ENCODE measurements at places on chromosomes 7 and 10.

- DNase-seq = no peak
Measured at GRCh38 chr10:103491729-103492364, 1.7 kb upstream of the NEURL1 start.

DNA sequence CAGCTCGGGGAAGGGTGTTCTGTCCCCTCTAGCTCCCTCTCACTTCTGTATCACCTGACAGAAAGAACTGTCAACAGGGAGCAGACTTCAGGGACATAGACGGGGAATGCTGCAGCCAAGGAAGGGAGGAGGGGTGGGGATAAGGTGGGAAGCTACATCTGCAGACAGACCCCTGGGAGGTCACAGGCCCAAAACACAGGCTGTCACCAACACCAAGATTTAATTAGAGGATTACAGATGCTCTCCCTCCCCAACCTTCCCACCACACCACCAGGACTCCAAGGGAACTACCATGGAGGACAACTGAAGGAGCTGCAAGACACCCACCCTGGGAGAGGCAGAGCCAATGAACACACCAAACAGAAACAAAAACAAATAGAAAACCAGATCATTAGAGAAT, 425.2 kb upstream of the VSTM2A start:
- DNase-seq = no peak

GRCh38 chr10:77582710-77583115, 54.9 kb downstream of the KCNMA1 start:
- peak; percentile 91 for DNase-seq

- no peak for DNase-seq
Measured at GRCh38 chr10:68269562-68270290, 37.8 kb upstream of the ATOH7 start.

DNA sequence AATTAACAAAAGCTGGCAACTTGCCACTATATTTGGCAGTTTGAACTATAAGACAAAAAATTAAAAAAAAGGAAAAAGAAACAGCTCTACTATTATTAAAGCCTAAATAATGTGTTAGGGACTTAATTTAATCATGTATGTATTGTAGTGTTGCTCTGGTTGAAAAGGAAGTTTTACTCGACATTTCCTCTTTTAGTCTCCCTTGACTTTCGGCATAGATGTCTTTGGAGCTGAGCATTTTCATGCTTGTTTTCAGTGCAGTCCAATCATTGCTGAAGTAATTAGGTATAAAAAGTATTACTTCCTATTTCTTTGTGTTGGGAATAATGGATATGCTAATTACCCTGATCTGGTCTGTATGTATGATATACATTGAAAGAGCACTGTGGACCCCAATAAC, 216.8 kb upstream of the KLF6 start:
- no peak for DNase-seq

DNA sequence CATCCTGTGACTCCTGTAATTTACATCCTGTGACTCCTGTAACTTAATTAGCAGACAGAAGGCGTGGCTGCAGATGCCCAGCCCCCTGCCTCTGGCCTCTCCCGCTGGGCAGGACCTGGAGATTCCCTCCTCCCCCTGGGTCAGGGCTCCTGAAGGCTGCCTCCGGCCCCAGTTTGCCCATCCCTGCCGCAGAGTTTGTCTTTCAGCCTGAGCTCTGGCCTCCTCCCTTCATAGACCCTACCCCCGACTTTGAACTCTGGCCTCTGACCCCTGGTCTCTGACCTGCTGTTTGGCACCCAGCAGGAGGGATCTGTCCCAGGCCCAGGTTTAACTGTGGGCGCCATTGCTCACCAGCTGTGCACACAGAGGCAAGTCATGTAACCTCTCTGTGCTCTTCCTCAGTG, 45.6 kb downstream of the ELFN1 start:
- DNase-seq = no peak

- no peak for DNase-seq
Measured at GRCh38 chr7:88073626-88074025, 139.6 kb downstream of the ADAM22 start.

DNA sequence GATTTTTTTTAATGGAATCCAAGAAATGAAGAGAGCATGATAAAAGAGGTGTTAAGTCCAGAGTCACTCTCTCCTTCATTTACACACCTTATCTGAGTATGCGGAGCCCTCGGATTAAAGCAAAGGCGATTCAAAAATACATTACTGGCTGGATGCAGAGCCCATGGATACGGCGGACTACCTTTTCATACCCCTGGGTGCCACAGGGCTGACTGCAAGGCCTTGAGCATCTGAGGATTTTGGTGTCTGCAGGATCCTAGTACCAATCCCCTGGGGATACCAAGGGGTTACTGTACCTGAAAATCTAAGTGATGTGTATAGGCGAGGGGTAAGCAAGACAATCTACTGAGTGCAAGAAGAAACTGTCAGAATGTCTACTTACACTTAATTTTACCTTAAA, 20.5 kb downstream of the PIP4K2A start:
- no peak for DNase-seq

DNA sequence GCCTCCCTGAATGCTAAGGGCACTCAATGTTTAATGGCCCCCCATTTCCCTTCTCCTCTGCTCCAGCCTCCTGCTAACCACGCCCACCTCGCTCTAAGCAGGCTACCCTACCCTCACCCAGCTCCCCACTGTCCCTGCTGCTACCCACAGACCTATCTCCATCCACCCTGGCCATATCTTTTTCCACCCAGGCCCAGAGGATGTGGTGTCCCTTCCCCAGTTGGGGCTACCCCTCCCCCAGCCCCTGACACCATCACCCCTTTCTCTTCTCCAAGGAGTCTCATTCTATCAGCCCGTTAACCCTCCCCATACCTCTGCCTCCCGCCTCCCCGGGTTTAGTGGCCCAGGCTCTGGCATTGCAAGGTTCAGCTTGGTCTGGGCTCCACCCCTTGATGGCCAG, 28.9 kb upstream of the PPIF start:
- no peak for DNase-seq

- DNase-seq = no peak
Measured at GRCh38 chr10:129095680-129096064, 371.4 kb upstream of the MGMT start.

- no peak for DNase-seq
Measured at GRCh38 chr10:52348037-52348564, 34.0 kb downstream of the DKK1 start.

DNA sequence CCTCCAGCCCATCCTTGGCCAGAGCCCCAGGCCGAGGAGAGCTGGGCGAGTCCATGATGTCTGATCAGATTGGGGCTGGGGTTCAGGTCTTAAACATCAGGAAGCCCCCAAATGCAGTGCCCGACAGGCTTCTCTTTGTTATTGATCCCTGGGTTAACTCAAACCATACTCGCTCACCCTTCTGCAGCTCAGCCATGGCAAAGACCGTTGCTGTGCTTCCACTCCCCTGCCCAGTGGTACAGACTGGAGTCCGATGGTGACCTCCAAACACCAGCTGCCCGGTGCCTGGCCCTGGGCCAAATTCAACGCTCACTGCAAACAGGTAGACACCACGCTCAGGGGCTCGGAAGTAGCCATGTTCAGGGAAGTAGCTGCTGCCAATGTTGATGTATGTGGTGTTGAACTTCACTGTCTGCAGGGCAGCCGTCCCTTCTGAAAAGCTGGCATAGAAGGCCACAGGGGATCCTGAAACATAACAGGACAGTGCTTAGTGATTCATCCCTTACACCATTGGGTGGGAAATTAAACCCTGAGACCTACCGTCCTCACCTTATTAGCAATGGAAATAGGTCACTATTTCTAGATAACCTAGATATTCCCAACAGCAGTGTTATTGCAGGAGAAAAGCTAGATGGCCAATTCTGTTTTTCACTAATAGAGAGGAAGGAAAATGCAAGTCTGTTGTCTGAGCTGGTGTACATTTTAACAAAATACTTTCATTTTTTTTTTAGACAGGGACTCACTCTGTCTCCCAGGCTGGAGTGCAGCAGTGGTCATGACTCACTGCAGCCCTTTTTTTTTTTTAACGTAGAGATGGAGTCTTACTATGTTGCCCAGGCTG, 20.5 kb downstream of the MMRN2 start:
- DNase-seq = no peak

- peak; percentile 21 for DNase-seq
Measured at GRCh38 chr7:153370092-153370491, 610.5 kb downstream of the ACTR3B start.

DNA sequence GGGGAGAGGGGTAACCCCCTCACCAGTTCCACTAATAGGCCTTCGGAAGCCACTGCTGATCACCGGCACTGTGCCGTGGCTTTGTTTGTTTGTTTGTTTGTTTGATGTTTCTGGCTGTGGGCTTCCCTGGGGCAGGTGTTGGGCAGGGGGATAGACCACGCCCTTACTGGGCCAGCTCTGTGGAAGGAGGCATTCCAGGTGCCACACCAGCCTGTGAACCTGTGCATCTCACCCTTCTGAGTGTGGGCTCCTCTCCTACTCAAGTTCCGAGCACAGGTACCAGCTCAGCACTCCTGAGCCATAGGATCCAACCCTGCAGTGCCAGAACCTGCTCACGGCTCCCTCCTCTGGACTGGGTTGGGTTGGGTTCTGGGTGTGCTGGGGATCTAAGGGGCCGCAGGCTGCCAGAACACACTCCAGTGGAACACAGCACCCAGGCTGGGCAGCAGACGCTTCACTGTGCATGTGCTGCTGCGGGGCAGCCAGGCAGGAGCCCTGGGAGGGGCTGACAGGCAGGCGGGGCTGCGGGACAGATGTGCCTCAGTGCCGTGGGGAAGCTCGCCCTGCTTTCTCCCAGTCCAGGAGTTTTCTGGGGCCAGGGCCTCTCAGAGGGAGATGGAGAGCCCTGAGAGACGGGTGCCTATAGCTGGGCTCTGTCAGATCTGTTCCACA, 1053.9 kb downstream of the CNTNAP2 start:
- no peak for DNase-seq

GRCh38 chr10:14588084-14588937, 186.4 kb downstream of the FAM107B start:
- DNase-seq = no peak

GRCh38 chr10:95651346-95652060, 5.0 kb downstream of the ALDH18A1 start:
- DNase-seq = peak; percentile 16

DNA sequence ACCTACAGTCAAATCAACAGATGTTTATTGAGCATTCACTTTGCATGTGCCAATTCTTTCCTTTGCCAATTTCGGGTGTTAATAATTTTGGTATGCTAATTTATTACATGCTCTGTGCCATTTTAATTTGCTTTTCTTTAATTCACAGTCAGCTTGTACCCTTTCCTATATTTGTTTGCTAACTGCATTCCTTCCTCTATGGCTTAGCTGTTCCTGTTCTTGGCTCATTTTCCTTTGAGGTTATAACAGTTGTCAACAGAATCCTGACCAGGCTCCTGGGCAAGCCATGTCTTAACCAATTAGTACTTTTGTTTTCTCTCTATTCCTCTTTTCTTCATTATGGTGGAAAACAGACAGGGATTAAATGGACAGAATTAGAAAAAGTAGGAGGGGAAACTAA, 73.6 kb upstream of the RPA3 start:
- DNase-seq = no peak

- DNase-seq = no peak
Measured at GRCh38 chr7:87878208-87878735, 2.0 kb downstream of the DBF4 start.

DNA sequence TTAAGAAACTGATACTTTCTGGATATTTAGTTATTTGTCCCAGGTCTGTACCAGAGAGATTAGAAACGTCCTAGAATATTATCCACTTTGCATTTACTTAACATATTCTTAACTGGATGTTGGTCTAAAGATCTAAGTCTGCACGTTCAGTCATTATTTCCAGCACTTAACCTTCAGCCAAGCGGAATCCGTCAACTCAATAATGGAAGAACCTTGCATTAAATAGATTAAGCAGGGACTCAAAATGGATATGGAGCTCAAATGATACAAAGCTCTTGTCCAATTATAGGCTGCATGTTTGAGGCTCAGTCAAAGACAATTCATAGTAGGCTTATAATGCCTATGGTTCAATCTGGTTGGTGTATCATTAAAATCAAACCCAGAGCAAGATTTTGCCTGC, 162.9 kb downstream of the SEMA3D start:
- DNase-seq = no peak

- DNase-seq = no peak
Measured at GRCh38 chr10:94878649-94879048, 59.8 kb upstream of the CYP2C9 start.

DNA sequence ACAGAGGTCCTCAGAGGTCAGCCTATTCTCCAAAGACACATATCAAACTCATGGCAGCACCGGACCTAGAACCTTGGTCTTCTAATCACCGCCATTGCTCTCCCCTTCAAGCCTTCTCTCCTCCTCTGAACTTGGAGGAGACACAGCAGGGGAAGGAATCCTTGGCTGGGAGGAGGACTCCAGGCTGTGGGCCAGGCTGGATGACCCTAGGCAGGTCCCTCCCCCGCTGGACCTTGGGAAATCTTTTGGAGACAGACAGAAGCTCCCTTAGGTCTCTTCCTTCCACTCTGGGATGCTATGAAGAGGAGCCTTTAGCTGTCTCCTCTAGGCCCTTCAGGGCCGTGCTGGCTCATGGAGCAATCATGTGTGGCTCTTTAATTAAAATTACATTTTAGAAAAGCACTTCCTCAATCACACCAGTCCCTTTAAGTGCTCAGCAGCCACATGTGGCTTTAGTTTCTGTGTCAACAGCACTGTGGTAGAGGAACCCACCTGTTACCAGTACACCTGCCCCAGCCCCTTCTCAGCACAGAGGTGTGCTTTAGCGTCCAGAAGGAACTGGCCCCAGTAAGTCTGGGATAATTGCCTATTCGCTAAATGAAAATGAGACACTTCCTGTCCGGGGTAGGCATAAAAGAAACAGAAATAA, 238.2 kb downstream of the CELF2 start:
- peak; percentile 7 for DNase-seq

GRCh38 chr7:157475601-157476000, 138.8 kb downstream of the DNAJB6 start:
- no peak for DNase-seq

GRCh38 chr10:62870866-62871265, 54.7 kb upstream of the EGR2 start:
- no peak for DNase-seq

DNA sequence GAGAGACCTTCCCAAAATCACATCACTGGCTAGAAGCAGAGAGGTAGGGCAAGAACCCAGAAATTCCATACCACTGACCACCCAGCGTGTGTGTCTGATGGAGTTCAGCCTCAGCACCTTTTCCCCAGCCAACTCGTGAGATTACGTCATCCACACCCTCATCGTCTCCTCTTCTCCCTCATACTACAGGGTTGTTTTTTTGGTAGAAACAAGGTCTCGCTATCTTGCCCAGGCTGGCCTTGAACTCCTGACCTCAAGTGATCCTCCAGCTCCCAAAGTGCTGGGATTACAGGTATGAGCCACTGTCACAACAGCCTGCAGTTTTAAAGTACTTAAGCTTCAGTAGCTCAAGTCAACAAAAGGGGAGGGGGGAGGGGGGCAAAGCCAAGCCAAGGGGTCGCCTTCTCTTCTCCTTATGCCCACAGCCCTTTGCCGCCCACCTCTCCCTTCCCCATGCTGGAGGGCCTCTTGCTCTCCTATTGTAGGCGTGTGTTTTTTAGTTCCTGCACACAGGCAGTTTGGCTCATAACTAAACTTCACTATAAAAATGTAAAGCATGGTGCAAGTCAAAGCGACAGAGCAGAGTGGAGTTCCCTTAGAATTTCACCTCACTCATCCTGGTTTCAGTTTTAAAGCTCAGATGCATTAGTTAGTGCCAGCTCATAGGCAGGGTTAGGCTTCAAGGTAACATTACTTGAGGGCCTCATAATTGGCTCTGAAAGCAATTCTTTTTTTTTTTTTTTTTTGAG, 5.2 kb upstream of the PRDX3 start:
- no peak for DNase-seq

- DNase-seq = no peak
Measured at GRCh38 chr10:76732306-76732705, 905.3 kb downstream of the KCNMA1 start.

GRCh38 chr7:128705891-128706333, 33.2 kb upstream of the CALU start:
- peak; percentile 19 for DNase-seq

GRCh38 chr7:81094952-81095351, 176.1 kb upstream of the SEMA3C start:
- no peak for DNase-seq
